ENCODE measurements at places on chromosomes 2 and 18.

DNA sequence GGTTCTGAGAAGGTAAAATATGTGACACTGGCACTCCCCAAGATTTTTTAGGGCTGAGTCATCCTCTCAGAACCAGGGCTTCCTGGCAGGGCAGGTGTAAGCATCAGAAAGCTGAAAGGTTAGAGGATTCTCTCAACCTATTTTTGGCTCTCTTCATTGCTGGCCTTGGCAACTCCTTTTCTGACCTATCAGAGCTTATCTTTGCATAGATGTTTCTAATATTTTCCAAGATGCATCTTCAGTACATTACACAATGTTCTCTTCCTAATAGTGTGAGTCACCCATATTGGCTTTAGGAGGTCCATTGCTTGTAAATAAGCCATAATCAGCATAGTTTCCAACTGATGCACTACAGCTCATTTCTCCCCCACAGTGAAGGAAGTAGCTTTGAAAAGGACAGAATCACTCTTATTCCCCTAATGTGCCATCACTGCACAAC, 2008.4 kb upstream of the PIK3C3 start:
- no peak for DNase-seq

DNA sequence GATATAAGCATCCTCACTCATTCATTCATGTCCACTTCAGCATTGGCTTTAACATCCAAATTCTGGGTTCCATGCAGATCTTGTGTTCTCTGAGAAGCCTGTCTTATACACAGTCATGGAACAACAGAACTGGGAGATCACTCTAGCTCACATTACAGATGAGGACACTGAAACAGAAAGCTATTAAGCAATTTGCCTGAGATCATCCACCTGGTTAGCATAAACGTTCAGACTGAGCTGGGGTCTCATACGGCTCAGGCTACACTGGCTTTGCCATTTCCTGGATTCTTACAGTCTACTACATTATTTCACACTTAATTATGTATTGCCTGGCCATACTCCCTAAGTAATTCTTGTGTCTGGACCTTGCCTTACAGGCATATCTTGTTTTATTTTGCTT, 169.4 kb upstream of the FANCL start:
- DNase-seq = no peak

DNA sequence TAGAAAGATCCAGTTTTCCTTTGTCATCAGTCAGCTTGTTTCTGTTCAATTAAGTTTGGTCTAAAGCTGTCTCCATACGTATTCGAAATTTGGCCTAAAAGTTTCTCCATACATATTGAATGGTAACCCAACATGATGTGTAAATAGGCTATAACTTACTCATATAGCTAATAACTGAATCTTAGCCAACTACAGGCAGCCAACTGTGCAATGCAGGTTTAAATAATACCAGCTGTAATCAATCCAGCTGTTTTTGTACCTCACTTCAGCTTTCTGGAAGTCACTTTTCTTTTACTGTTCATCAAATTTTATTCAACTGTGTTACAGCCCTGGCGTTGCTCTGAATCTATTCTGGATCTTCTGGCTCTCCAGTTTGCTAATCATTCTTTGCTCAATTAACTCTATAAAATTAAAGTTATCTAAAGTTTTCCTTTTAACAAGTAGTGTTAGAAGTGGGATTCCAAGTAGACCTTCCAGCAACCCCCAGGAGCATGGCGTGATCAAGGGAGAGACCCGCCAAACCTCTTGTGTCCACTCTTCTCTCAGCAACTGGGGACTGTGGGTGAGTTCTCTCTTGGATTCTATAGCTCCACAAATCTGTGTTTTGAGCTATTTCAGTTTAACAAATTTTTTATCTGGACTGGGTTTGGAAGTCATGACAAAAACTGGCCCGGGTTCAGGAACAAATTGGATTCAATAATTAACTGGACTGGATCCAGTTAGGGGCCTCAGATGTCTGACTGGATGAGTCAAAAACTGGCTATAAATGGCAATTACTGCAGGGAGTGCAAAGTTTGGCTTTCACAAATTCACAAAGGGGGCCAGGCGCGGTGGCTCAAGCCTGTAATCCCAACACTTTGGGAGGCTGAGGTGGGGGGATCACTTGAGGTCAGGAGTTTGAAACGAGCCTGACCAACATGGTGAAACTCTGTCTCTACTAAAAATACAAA, 329.7 kb upstream of the ST6GAL2 start:
- DNase-seq = no peak

DNA sequence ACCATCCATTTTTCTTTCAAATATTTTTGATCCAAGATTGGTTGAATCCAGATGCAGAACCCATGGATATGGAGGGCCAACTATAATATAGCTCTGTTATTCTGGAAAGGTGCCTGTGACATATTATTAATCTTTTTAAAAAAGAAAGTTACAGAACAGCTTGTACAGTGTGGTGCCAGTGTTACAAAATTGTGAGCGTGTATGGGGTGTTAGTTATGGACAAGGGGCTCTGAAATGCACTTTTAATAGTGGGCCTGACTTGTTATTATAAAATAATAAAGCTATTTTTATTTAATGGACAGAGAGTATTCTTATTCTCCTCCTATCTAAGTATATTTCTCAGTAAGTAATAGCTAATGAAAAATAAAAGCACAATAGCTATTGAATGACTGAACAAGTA, 111.2 kb downstream of the FARSB start:
- DNase-seq = no peak

DNA sequence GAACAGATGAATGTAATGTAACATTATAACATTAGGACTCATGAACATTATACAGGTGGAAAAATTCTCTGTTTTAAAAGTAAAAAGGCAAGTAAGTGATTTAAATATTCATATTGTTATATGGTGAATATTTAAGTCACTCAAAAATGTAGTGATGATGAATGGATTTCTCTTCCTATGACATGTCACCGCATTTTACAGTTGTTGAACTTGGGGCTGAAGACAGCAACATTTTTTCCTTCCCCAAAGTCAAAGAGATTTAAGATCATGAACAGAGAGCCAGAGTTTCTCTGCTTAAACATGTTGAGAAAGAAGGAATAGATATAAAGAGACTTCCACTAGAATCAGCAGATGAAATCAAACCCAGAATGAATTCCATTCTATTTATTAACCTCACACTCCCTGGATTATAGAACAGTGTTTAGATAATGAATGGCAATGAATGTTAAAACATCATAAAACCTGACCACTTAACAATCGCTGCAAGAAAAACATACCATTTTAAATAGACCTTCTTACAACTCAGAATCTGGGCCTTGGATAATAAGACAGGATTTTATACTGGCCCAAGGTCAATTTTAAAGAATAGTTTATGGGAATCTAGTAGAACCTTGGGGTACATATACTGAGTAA, 163.6 kb upstream of the SIX2 start:
- no peak for DNase-seq

DNA sequence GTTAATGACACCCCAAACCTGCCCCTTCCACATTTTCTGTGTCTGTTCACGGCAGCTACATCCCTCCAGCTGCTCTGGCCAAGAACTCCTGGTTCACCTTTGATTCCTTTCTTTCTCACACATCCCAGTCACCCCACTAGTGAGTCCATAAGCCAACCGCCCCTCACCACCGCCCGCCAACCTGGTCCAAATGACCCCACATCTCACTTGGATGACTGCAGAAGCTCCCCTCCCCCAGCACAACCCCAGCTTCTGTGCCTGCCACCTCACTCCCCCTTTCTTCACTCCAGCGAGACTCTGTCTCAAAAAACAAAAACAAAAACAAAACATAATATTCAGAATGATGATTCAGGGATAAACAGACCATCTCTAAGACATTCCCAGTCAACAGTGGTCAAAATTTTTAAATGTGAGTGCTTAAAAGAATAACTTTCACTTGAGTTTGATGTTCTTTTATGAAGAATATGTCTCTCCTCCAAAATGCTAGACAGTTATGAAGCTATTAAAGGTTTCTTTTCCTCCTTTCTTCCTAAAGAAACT, 3.2 kb downstream of the CYS1 start:
- DNase-seq = no peak

DNA sequence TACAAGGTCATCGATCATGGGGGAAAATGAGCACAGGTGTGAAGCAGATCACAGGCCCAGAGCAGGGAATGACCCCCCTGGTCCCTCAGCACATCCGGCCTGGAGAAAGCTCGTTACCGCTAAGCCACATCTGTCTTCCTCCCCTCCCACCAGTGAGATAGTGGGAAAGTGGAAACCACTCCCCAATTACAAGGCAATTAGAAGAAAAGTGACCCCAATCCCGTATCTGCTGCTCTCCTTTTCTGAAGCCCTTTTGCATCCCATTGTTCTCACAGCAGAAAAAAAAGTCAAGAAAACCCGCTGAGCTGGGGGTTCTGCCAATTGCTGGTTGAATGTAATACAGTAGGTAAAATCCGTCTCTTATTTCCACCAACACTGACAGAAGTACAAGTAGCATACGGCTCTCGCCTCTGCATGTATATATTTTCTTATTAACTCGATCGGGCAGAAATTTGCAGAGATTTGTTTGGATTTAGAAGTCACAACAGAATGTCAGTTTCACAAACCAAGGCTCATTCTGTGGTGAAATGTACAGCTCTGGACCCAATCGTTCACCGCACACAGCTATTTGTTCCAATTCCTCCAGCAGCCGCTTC, 287.0 kb downstream of the TCF4 start:
- no peak for DNase-seq

- DNase-seq = no peak
Observed at GRCh38 chr2:208511016-208511415, 104.4 kb downstream of the PTH2R start.

GRCh38 chr2:69831354-69831905, 2.0 kb downstream of the GMCL1 start:
- no peak for DNase-seq

DNA sequence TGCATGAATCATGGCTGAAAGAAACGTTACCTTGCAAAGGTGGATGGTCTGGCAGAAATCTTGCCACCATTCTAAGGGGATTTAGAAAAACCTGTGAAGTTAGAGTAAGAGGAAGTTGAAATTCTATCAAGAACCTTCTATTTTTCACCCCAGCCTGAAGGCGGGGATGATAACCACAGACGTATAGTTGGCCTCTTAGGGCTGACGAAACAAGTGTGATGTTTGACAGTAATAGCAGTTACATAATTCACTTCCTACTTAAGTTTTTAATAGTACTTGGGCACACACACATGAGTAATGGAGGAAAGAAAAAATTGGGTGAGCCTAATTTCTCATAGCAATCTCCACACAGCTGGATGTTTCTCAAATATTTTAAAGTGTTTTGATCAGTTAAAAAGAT, 336.6 kb upstream of the SALL3 start:
- no peak for DNase-seq

- DNase-seq = no peak
Observed at GRCh38 chr18:75221897-75222296, 11.3 kb downstream of the TSHZ1 start.

GRCh38 chr2:212078103-212078502, 460.5 kb downstream of the ERBB4 start:
- DNase-seq = no peak

GRCh38 chr2:46462936-46463335, 16.4 kb upstream of the TMEM247 start:
- DNase-seq = no peak

DNA sequence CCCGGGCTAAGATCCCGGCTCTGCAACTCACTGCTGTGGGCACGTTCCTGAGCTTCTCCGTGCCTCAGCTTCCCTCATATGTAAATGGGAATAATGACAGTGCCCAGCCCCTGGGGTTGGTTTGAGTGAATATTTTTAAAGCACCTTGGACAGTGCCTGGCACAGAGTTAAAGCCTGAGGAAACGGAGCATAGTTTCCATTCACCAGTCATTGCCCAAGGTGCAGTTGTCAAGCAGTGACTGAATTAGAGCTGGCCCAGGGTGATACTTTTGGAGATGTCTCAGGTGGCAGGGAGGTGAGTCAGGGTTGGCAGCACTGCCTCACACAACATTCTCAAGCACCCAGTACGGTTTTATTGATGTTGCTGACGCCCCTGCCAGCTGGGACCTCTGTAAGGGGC, 12.2 kb downstream of the TMEM177 start:
- no peak for DNase-seq

GRCh38 chr2:217610401-217610814, 392.4 kb downstream of the TNS1 start:
- DNase-seq = peak; percentile 70

- DNase-seq = peak; percentile 55
Observed at GRCh38 chr2:37833423-37833822, 91.7 kb upstream of the RMDN2 start.

DNA sequence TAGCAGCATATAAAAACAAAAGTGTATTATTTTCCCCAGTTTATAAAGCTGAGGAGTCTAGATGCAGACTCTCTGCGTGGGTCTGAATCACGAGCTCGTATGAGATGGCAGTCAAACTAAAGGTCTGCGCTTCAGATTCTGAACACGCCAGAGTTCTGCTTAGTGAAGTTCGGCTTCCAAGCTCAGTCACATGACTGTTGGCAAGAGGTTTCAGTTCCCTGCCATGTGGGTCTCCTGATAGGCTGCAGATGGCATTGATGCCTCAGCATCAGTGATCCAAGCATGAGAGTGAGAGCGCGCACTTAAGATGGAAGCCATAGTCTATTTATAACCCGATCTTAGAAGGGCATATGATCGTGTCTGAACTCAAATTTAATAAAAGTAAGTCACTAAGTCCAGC, 242.8 kb upstream of the DOK6 start:
- no peak for DNase-seq

DNA sequence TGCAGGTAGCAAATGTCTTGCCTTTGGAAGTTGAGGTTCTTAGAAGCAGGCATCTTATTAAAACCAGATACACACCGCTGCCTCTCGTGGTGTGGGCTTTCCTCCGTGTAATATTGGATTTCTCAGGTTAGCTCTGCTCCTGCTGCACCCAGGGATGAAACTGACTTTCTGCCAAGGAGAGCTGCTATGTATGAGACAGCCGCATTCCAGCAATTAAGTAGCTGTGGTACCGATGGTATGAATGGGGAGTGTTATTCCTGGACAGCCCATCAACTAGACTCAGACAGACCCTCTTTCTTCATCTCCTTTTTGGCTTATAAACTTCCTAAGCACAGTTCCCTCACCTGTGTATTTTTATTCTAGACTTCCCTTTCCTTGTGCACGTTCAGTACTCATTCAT, 6.8 kb upstream of the EHD3 start:
- no peak for DNase-seq

GRCh38 chr2:36407413-36407812, 51.8 kb downstream of the CRIM1 start:
- DNase-seq = no peak

- no peak for DNase-seq
Observed at GRCh38 chr2:88811233-88811632, 119.8 kb downstream of the RPIA start.

DNA sequence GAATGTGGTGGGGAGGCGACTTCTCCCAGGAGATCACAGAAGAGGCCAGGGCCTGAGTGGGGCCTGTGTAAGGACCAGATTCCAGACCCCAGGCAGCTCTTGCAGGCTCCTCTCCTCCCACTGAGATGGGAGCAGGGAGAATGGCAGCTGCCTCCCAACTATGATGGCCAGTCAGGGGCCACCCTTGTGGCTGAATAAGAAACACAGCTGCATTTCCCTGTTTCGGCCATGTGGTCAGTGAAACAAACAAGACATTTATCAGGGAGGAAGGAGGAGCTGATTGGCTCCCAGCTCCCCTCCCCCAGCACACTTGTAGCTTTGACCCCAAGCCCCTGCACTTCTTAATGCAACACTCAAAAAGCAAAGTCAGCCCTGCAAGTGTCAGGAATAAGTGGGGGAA, 143.5 kb downstream of the CELF4 start:
- DNase-seq = no peak
